ENCODE measurements at places on chromosomes 5 and 9.

GRCh38 chr5:138927979-138928378, 52.8 kb upstream of the LRRTM2 start:
- DNase-seq, result no peak

DNA sequence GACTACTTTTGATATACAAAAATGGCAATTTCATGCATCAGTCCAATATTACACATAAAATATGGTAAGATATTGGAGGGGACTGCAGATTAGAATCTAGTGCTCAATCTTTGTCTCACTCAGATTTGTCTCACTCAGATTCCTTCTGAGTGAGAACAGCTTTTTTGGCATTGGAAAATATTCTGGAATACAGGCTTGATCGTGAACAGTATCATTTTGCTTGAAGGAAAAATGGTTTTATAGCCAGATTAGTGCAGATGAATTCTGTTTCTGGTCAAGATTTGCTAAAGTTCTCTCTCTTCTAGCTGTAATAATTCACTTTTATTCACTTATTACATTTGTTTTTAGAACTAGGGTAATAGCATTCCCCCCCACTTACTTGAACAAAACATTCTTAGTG, 51.2 kb downstream of the MAN2A1 start:
- DNase-seq, result no peak

GRCh38 chr5:41876678-41877077, 6.5 kb upstream of the OXCT1 start:
- DNase-seq, result no peak

DNA sequence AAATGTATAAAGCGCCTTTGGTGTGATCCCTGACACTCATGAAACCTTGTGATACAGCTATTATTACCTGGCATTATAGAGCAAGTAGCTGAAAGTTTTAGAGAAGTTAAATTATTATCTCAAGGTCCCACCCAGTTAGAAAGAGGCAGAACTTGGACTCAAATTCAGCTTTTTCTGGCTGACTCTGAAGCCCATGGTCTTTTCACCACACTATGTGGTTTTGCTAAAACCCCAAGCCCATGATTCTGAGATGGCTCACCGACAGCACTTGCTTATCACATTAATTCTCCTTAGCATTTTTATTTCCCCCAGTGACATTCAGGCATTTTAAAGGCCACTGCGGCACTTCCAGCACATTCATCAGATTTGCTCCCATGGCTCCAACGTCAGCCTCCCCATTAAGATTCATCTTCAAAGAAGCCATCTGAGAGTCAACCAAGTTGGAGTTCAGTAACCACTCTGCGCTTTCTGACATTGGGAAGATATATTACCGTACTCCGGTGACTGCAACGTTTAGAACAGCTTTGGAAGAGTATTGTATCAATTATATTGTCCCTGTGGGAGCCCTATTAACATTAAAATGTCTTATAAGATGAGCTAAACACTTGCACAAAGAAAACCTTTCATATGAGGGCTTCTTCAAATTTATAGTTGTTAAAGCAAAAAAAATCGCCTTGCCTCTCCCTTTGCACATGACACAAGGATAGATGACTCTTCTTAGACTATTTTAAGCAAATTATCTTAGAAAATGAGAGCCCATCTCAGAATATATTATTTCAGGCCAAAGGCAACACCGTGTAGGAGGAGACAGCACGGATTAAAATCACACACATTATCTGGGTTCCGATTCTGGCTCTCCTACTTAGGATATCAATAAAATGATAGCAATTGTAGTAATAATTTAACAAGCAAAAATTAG, 638.1 kb downstream of the ACTL7B start:
- no peak for DNase-seq

DNA sequence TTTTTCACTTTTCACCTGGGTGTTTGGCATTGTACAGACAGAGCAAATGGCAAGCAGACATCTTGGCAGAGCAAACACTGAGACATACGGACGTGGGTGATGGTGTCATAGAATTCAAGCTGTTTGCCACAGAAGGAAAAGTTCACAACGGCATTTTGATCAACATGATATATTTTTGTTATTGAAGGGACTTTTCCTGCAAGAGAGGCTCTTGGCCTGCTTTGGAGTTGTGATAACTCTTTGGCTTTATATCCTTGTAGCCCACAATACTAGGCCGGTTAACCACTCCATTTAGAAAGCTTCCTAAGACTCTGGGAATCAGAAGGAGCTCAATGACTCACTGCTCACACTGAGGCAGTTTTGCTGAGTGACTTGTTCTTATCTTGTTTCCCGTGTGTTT, 1038.3 kb downstream of the TLE1 start:
- DNase-seq, result no peak

- no peak for DNase-seq
Observed at GRCh38 chr9:106890608-106891007, 27.6 kb downstream of the ZNF462 start.

DNA sequence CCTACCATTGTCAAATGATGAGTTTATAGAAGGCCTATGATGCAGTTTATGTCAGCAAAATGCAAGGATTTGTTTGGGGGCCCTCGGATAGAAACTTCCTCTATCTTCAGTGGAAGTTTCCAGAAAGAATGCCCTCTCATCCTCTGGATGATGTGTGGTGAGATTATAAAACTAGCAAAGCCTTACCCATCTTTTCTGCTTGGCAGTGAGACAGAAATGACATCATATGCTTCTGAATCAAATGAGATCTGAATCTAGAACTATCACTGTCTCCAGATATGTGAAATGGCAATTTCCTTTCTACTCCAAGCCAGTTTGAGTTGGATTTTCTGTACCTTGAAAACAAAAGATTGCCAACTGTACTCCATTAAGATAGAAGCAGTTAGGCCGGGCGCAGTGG, 60.4 kb upstream of the CKMT2 start:
- DNase-seq, result no peak

DNA sequence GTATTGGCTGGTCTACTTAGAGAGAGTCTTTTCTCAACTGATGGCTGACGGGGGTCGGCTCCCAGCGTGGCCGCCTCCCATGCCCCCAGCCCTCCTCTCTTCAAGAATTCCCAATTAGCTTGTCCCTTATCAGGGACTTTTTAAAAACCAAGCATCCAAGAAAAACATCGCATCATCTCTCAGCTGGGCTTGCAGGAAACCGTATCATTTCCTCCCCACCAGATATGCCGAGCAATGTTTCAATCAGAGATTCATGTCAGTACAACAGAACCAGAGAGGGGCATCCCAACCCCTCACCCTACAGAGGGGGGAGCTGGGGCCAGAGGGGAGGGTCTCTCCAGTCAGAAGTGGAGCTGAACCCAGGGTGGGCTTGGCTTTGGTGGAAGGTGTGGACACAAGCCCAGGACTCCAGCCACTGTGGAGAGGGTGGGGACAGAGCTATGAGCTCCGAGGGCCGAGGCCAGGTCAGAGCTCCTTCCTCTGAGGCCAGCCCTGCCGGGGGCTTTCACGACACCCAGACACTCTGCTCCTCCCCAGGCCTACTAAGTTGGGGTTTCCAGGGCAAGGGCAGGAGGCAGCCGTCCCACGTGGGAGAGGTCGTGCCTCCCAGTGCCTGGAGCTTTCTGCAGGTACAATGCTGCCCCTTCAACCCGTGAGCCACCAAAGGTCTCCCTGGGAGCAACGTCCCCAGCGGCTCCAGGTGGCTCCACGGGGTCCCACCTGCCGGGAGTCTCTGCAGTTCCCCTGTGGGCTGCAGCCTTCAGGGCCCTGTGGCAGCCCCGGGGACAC, 39.0 kb upstream of the TMEM250 start:
- DNase-seq, result no peak

- DNase-seq, result no peak
Observed at GRCh38 chr5:157214861-157215513, 34.3 kb downstream of the ITK start.

GRCh38 chr9:133769511-133770075, 31.4 kb upstream of the SARDH start:
- no peak for DNase-seq

DNA sequence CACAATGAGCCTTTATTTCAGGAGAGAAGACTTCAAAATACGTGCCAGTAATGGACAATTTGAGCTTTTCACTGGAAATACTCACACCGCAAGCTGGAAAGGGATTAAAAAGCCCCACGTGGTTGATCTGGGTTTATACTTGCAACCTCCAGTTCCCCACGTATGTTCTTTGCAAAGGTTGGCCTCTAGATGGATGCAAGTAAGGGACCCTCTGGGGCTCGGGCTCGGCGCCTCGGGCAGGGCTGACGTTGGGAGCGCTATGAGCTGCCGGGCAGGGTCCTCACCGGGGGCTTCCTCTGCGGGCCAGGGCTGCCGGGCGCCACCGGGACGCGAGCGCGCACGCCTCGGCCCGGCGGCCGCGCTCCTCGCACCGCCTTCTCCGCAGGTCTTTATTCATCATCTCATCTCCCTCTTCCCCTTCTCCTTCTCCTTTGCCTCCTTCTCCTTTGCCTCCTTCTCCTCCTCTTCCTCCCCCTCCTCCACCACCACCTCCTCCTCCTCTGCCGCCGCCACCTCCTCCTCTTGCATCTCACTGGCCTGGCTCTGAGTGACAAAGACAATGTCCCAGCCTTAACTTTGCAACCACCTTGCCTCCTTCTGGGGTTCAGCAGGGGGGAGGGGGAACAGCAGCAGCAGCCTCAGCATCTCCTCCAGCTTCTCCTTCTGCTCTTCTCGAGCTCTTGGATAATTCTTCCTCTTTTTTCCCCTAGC, 701 bp upstream of the ZNF462 start:
- no peak for DNase-seq

GRCh38 chr5:82635561-82636288, 357.6 kb upstream of the RPS23 start:
- no peak for DNase-seq

Measured in esophagus squamous epithelium (tissue), 5 donors.